ENCODE measurements at places on chromosomes 7 and 10.

GRCh38 chr7:12827920-12828319 is 140.5 kb downstream of the ARL4A start:
- DNase-seq: no peak

- DNase-seq: no peak
Measured at GRCh38 chr7:16883918-16884317, 2.1 kb upstream of the AGR3 start.

- DNase-seq: peak; percentile 14
Measured at GRCh38 chr10:72085166-72085565, 3.2 kb downstream of the SPOCK2 start.

DNA sequence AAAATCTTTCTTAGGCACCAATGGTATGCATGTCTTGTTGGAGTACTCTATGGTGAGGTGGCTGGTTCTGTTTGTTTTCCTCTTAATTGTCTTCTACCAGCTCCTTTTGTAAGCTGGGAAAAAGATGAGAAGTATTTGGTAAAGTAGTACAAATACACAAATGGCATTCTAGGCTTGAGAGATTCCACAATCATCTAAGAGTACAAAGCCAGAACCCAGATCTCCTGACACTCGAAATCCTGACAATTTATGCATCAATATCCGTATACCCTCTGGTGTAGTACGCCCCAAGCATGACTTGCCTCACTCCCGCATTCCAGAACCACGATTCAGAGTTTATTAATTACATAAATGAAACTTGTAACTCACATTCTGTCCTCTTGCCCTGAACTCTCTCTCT is 43.5 kb downstream of the CDCA7L start:
- DNase-seq: no peak

DNA sequence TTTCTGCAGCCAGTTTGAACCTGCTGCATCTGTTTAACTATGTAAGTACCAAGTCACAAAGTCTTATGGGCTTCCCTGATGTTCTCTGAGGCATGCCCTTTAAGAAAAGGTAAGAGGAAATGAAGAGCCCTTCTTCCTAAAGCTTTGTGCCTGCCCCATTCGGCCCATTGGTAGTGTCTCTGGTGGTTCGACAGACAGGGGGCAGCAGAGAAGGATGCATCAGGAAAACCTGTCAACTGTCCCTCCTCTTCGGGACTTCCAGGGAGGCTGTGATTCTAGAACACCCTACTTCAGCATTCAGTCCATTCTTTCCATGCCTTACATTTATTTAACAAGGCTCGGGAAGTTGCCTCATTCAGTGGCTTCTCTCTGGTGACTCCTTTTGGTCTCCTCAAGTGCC is 1.9 kb upstream of the SFRP4 start:
- DNase-seq: no peak

All from NCI-H524 treated with DMSO at 0.1 percent for 48 hours (cell line).